Vagina (tissue), 2 donors: ENCODE measurements at places on chromosomes 7 and 10.

GRCh38 chr7:116242759-116243158 lies 32.4 kb downstream of the TES start:
- no peaks in the 10 kb centered on the region for H3K27me3 ChIP-seq
- H3K36me3 ChIP-seq = no peaks in the 10 kb centered on the region
- no peak for DNase-seq
- no peaks in the 10 kb centered on the region for H3K4me1 ChIP-seq

GRCh38 chr7:86995052-86995725 lies 64.3 kb downstream of the ELAPOR2 start:
- no peak for DNase-seq
- H3K4me1 ChIP-seq = peaks cover 5% of the 10 kb centered on the region
- H3K36me3 ChIP-seq = no peaks in the 10 kb centered on the region

DNA sequence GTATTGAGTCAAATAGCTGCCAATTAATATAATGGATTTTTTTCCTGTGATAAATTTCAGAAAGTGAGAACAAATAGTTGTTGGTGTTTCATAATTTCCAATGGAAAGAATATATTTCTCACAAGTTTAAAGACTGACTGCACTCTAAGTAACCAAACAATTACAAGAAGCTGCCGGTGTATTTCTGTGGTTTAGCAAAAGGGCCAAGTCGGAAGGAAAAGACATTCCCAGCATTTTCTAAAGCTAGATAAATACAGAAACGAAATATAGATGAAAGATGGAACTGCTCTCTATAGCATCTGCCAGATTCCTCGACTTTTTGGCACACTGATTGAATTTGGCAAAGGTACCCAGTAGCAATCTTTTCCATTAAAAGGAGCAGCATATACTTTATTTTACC lies 92.7 kb upstream of the MKX start:
- H3K27ac ChIP-seq = no peak overlapping the region
- no peak for DNase-seq
- H3K4me1 ChIP-seq = no peaks in the 10 kb centered on the region
- H3K4me3 ChIP-seq = no peak overlapping the region

DNA sequence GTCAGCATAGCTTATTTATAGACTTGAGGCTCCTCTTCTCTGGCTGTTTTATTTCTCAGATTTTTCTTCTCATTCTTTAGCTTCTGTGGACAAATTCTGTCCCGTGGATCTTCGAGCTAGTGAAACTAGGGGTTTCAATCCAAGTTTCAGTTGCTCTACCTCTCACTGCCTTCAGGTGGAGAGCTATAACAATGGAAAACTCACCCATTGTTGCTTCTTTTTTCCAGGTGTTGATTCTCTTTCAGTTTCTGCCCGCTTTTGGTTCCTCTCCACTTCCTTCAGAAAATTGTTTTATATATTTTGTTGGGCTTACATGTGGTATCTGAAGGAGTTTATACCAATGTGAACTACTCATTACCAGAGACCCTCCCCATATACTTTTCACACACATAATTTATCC lies 266.1 kb downstream of the TCF7L2 start:
- no peak overlapping the region for H3K27ac ChIP-seq
- H3K27me3 ChIP-seq = no peaks in the 10 kb centered on the region
- no peaks in the 10 kb centered on the region for H3K36me3 ChIP-seq
- no peak for DNase-seq

- no peaks in the 10 kb centered on the region for H3K4me1 ChIP-seq
- no peak for DNase-seq
- H3K36me3 ChIP-seq = no peaks in the 10 kb centered on the region
- no peak overlapping the region for H3K4me3 ChIP-seq
- H3K27ac ChIP-seq = no peak overlapping the region
- H3K27me3 ChIP-seq = no peaks in the 10 kb centered on the region
Measured at GRCh38 chr7:57819491-57819981, 369.6 kb downstream of the ZNF716 start.

GRCh38 chr10:50605951-50606270 lies 17.8 kb downstream of the SGMS1 start:
- peaks cover 51% of the 10 kb centered on the region for H3K4me1 ChIP-seq
- no peak overlapping the region for H3K27ac ChIP-seq
- DNase-seq = no peak
- H3K27me3 ChIP-seq = no peaks in the 10 kb centered on the region
- H3K36me3 ChIP-seq = no peaks in the 10 kb centered on the region

DNA sequence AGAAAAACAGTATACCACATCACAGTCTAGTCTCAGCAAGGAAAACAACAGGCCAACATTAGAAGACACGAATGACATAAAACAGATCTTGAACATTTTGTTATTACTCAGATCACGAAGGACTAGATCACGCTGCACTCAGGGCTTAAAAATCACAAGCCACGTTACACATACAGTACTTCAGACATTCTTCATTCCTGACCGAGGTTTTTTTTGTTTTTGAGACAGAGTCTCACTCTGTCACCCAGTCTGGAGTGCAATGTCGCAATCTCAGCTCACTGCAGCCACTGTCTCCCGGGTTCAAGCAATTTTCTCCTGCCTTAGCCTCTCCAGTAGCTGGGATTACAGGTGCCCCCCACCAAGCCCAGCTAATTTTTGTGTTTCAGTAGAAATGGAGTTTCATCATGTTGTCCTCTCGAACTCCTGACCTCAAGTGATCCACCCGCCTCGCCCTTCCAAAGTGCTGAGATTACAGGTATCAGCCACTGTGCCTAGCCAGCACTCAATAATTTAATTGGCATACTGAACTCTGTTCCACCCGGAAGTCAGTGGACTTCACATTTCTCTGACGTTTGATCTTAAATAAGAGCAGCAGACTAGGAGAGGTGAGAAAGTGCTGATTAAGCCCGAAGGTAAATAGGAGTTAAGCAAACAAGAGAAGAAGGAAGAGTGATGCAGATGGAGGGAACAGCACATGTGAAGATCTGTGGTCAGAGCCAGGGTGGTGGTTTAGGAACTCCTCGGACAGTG lies 3.5 kb downstream of the AIMP2 start:
- no peak overlapping the region for H3K27ac ChIP-seq
- DNase-seq = no peak
- no peaks in the 10 kb centered on the region for H3K27me3 ChIP-seq
- no peak overlapping the region for H3K4me3 ChIP-seq
- H3K4me1 ChIP-seq = peaks cover 43% of the 10 kb centered on the region
- H3K36me3 ChIP-seq = no peaks in the 10 kb centered on the region

DNA sequence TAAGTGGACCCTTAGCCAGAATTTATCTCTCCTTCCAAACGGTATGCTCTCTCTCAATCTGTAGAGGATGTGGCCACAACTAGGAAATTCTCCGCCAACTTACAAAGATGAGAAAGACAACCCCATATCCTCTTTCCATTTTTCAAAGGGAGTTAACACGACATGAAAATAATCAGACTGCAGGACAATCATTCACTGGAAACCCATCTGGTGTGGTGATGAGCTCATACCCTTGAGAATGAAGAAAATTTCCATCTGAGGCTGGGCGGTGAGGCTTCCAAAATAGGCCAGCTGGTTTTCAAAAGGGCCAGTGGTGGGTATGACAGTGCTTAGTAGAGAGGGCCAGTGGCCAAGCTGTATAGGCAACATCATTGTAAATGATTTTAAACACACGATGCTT lies 369.6 kb downstream of the FRMD4A start:
- no peaks in the 10 kb centered on the region for H3K27me3 ChIP-seq
- H3K4me3 ChIP-seq = no peak overlapping the region
- DNase-seq = no peak
- H3K36me3 ChIP-seq = no peaks in the 10 kb centered on the region
- H3K4me1 ChIP-seq = peaks cover 21% of the 10 kb centered on the region
- H3K27ac ChIP-seq = no peak overlapping the region
